ENCODE measurements at places on chromosomes 11 and 22.

DNA sequence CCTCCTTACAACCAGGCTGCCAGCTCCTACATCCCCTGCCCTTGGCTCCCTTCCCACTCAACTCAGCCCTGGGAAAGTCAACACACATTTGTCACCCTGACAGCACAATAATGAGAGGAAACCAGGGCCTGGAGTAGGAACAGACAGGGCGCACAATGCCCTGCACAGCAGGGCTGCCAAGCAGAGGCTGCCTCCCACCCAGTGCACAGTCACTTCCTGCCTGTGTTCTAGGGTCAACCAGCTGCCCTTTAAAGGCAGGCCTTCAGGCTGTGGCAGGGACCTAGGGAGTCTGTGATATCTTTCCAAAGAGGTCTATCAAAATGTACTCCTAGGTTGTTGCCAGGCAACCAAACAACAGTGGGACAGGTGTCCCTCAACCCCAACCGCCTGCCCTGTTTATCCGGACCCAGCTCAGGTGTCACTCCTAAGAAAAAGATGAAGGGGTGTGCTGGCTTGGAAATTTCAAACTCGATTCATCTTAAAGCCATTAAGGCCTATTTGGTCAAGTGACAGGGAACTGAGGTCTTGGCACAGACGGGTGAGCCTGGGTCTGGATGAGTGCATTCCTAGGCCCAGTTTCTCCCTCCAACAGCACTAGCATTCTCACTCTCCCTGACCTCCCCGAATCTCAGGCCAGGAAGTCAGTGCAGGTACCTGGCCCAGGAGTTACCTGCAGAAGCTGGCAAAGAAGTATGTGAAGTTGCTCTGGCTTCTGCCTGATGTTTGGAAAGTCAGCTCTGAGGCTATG, 110.3 kb upstream of the PITPNB start:
- peak; percentile 56 for DNase-seq

DNA sequence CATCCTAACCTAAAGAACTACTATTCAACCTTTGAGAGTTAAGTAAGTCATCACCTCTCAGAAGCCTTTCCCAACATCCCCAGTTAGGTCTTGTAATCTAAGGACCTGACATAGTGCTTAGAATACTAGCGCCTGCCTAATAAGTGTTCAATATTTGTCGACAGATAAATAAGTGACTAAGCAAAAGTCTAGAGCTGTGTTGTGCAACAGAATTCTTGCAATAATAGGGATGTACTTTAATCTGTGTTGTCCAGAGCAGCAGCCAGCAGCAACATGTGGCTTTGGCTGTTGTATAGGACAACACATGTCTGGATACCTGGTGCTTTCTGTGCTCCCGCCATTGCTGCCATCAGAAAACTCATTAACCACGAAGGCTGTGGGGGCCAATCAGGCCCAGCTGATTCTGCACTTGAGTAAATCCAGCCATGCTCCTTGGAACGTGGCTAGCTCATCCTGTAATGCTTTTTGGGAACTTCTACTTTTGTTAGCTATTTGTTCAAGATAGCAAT, 66.8 kb upstream of the NTM start:
- no peak for DNase-seq

DNA sequence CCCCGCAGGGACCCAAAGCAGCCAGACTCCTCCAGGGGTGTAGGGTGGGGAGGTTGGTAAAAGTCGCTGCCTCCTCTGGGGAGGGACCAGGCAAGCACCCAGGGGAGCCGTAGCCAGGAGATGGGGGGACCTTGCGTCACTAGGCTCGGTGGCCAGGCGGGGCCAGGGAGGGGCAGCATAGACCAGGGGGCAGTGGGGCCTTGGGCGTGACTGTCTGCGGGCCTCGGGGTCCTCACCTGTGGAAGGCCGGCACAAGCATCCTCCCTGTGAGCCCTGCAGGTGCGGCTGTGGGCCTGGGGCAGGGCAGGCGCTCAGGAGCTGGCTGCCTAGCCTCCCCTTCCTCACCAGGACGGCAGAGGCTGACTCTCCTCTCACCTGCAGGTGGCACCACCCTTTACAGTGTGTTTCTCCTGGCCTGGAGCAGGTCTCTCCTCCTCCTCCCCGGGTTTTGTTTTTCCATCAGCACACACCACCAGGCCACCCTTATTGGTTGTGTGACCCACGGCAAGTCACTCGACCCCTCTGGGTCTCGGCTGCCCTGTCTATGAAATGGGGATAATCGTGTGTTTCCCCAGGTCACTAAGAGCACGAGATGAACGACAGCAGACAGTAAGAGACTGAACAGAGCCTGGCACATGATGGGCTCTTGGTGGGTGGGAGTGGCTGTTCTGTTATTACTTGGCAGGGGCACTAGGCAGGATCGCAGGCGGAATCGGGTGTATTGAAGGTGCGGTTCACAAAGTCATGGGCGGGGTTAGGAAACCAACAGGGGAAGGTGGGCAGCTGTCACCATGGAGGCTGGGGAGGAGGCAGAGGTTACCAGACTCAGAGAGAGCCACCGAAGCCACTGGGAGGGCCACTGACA, 52.7 kb downstream of the FLRT1 start:
- DNase-seq, result no peak

DNA sequence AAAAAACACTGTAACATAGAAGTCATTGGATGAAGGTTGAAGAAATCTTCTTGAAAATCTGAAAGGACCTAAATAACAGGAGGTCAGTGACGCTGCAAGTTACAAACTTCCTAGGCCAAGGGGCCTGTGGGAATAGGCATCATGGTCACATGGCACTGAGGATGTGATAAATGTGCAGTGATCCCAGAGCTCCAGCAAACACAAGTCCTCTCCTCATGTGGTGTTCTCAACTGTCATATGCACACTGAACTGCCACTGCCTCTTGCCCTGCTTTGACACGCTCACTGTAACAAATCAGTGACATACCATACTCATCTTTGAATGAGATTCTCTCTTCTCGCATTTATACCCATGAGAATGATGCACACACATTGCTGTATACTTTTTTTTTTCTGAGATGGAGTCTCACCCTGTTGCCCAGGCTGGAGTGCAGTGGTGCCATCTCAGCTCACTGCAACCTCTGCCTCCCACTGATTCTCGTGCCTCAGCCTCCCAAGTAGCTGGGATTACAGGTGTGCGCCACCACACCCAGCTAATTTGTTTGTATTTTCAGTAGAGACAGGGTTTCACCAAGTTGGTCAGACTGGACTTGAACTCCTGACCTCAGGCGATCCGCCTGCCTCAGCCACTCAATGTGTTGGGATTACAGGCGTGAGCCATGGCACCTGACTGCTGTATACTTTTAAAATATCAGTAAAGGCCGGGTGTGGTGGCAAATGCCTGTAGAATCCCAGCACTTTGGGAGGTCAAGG, 65.1 kb upstream of the YPEL1 start:
- DNase-seq, result no peak

- peak; percentile 5 for DNase-seq
Observed at GRCh38 chr22:40560551-40560950, 76.0 kb downstream of the MRTFA start.

DNA sequence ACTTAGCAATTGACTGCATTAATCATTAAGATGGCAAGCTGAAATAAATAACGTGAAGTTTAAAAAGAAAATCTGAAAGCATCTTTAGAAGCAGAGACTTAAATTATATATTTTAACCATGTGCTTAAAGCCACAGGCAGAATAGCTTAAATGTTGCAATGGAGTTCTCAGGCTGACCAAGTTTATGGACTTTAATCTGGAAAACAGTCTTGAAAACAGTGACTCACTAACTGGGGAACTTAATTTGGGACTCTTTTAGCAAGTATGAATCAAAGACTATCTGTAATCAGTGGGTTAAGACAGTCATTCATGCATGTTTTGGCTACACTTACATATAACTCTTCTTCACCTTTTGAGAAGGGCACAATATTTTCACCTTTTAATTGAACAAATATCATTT, 12.6 kb upstream of the GLYATL1 start:
- DNase-seq, result no peak

DNA sequence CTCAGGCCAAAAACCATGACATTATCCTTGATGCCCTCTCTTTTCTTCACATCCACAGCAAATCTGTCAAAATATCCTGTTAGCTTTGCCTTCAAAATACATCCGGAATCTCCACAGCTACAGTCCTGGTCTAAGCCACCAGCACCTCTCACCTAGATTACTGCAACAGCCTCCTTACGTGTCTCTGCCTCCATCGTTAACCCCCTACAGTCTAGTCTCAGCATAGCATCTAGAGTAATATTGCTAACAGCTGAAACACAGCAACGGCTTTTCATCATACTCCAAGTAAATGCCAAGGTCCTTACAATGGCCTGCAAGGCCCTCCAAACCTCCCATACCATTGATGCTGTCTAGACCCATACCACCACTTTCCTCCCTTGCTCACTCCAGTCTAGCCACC, 4.4 kb downstream of the TSG101 start:
- DNase-seq, result peak; percentile 29

GRCh38 chr22:24144056-24144777, 37.1 kb upstream of the SUSD2 start:
- no peak for DNase-seq

DNA sequence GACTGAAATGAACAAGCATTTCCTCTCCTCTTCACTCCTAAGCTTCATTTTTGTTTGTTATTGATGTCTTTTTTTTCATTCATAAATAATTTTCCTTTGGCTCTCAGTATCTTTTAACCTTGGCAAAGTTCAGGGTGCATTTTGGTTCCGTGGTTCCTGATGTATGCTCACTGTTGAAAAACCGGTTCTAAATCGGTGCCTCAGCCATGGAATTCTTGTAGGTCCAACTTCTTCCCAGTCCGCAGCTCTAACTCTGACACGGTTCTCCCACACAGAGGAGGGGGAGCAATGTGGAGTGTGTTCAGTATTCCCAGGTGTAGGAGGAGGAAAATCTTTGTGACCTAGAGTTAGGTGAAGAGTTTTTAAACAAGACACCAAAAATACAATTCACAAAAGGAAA, 12.6 kb upstream of the MS4A15 start:
- no peak for DNase-seq

DNA sequence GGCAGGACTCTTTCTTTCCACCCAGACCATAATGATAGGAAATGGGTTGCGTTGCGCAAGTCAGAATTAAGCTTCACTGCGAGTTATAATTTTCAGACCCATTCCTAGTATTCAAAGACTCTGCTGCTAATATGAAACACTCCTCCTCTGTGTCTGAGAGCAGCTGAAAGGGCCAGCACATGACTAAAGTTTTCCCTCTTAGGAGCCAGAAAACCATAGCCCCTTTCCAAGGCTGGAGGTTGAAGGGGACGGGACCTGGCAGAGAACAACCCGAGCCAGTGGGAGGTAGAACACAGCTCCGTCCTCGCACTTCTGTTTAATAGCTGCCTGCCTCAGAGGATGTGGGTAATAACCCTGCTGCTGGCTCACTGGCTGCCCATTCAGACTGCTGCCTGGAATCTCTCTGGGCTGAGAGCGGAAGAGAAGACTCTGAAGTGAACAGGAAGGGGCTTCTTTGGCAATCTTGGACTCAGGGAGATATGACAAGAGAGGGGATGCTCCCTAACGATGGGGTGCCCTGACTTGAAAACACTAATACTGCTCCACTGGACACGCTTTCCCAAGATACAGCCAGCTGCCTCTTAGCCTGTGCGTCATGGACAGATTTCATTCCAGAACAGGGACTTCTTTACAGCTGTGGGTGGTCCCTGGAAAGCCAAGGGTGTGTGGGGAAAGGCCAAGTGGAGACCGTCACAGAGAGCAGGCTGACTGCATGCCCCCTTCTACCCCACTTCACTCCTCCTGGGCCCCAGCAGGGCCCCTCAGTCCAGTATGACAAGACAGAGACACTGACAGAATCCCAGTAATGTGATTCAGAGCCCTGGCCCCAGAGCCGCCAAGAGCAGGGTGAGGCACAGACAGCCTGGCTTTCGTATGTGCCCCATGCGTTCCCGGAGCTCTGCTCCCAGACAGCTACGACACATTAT, 156.9 kb downstream of the FEZ1 start:
- no peak for DNase-seq

GRCh38 chr11:67543585-67543984, 20.3 kb upstream of the CABP2 start:
- no peak for DNase-seq
